ENCODE measurements at places on chromosomes 12 and 14.

DNA sequence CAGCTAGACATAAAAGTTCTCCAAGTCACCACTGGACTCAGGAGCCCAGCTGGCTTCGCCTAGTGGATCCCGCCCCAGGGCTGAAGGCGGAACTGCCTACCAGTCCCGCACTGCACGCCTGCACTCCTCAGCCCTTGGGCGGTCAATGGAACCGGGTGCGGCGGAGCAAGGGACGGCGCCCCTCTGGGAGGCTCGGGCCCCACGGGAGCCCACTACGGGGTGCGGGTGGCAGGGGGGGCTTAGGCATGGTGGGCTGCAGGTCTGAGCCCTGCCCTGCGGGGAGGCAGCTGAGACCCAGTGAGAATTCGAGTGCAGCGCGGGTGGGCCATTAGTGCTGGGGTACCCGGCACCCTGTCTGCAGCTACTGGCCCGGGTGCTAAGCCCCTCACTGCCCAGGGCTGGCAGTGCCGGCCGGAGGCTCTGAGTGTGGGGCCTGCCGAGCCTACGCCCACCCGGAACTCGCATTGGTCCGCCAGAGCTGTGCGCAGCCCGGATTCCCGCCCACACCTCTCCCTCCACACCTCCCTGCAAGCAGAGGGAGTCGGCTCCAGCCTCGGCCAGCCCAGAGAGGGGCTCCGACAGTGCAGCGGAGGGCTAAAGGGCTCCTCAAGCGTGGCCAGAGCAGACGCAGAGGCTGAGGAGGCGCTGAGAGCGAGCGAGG is 11.4 kb upstream of the G2E3 start:
- DNase-seq = no peak

GRCh38 chr12:109435428-109436187 is 41.5 kb downstream of the KCTD10 start:
- DNase-seq = no peak

DNA sequence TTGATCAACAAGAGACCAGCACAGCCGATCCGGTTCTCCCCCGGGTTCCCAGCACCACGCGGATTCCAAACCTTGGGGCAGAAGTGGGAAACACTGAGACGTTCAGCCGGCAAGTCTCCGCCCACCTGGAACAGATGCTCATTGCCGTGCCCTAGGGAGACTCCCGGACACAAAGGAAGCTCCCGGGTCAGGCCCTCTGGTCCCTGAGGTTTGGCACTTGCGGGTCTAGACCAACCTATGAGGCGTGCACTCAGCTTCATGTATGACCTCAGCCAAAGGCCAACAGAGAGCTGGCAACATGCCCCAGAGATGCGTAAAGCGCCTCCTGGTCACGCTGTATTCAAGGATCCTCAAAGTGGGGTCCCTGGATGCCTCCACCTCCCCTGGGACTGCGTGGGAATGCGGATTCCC is 2.5 kb downstream of the RIMBP2 start:
- DNase-seq = no peak

GRCh38 chr14:77593501-77593961 is 22.9 kb downstream of the SPTLC2 start:
- DNase-seq = no peak
